CD4-positive, alpha-beta T cell treated with Interleukin-6 at 100 ng/mL for 8 hours (primary cell): ENCODE measurements at places on chromosomes 16 and 17.

DNA sequence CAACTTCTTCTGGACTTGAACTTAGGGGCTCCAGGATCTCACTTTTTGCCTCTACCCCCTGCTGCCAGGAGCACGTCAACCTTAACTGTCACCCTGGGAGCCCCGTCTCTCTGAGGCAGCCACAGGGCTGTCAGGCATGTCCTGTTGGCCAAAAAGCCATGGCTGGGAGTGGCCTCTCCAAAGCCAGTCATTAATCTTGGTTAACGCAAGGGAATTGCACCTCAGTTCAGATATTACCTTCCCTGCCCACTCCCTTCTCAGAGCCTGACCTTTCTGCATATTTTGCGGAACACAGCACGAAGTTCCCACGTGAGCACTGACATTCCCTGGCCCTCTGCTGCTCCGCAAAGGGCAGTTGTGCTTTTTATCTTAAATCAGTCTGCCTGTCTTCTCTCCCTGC lies 44.2 kb upstream of the CIBAR2 start:
- no peak for DNase-seq

DNA sequence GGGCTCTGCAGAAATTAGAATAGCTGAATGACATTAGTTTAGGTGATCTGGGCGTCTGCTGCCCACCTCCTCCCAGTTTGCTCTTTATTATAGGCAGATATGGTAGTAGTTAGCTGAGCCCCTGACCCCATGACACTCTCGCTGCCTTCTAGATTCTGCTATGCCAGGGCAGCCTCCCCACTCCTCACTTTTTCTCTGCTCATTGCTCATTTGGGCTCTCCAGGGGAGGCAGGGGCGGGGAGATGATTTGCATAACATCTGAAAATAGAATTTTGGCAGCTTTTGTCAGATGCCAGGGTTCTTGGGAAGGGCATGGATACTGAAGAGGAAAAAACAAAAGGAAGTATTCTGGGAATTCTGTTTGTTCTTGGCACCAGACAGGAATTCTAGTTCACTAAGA lies 78.0 kb upstream of the GAS7 start:
- DNase-seq: no peak

- no peak for DNase-seq
Observed at GRCh38 chr16:87421003-87421912, 29.1 kb downstream of the MAP1LC3B start.

GRCh38 chr17:50181144-50181543 lies 15.3 kb downstream of the SGCA start:
- no peak for DNase-seq

GRCh38 chr17:76544546-76545365 lies 4.9 kb downstream of the PRCD start:
- DNase-seq: no peak

DNA sequence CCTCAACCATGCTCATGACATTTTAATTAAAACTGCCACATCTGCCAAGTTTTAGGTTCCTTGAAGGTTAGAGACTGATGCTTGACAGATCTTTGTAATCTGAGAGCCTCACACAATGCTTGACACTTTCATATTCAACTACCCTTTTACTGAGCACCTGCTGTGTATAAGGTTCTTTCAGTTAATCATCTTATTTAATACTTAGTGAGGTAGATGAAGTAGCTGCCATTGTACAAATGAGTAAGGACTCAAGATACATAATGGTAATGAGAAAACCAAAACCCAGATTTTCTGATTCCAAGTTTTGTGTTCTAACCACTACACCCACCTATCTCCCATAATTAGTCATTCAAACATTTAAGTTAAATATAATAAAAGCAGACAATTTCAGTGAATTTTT lies 35.4 kb upstream of the ARL6IP1 start:
- no peak for DNase-seq

DNA sequence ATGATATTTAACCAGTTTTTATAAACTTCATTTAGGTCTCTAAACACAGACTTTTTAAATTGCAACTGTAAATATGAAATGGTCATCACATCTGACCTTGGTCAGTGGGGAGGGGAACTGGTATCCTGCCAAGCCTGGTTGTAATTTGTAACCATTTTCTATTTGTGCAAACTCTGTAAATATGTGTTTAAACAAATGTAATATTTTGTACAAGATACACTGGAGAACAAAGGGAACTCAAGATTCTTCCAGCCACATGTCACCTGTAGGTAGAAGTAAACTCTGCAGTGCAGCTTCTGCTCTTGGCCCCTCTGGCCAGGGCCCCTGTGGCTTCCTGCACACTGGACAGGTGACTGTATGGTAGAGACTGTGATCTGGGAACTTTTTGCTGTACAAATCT lies 35.8 kb downstream of the AKAP1 start:
- no peak for DNase-seq

DNA sequence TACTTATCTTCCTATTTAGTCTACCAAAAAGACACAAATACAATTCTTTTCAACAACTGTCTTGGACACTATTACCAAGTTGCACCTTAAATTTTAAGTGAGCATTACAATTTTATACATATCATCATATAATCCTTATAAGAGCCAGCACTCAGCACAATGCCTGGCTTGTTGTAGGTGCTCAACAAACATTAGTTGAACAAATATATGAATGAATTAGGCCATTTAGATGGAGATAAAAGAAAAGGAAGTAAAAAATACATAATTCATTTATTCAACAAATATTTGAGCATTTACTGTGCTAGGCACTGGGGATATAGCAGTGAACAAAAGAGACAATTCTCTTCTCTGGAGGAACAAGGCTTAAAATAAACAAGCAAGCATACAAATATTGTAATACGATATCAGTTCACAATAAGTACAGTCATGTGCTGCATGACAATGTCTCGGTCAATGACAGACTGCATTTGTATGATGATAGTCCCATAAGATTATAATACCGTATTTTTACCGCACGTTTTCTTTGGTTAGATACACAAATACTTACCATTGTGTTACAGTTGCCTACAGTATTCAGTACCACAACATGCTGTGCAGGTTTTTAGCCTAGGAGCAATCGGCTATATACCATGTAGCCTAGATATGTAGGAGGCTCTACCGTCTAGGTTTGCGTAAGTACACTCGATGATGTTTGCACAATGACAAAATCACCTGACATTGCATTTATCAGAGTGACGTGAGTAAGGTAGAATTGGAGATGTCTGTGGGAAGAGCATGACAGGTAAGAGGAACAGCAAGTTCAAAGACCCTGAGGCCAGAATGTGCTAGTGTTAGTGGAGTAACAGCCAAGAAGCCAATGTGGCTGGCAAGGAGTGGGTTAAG lies 86.4 kb upstream of the HS3ST2 start:
- no peak for DNase-seq

GRCh38 chr17:2758870-2759269 lies 9.4 kb upstream of the CCDC92B start:
- DNase-seq: no peak

DNA sequence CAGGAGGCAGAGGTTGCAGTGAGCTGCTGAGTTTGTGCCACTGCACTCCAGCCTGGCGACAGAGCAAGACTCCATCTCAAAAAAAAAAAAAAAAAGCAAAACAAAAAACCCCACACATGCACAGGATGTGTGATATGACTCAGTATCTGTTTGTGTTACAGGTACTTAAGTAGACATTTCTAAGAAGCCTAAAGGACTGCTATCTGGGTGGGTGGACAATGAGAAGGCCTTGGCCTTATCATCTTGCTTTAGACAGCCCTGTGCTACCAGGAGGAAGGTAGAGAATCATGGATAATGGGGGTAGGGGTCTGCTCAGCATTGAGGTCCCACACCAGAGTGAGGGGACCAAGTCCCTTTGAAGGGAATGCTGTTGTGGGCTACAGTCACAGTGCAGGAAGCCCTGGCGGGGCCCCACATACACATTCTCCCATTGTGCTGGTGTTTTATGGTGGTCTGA lies 26.7 kb downstream of the PLD6 start:
- DNase-seq: peak; percentile 62

DNA sequence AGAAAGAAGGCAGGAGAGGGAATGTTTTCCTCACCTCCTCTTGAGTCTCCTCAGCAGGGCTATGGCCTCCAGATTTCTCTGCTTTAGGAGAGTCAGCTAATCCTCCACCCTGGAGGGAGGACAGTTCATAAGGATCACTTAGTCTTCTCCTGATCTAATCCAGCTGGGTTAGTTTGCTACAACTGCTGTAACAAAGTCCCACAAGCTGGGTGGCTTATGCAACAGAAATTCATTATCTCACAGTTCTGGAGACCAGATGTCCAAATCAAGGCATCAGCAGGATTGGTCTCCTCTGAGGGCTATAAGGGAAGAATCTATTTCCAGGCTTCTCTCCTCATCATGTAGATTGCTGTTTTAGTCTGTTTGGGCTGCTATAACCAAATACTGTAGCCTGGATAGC lies 40.6 kb upstream of the XYLT1 start:
- no peak for DNase-seq
